ENCODE measurements at places on chromosomes 7 and 10.

DNA sequence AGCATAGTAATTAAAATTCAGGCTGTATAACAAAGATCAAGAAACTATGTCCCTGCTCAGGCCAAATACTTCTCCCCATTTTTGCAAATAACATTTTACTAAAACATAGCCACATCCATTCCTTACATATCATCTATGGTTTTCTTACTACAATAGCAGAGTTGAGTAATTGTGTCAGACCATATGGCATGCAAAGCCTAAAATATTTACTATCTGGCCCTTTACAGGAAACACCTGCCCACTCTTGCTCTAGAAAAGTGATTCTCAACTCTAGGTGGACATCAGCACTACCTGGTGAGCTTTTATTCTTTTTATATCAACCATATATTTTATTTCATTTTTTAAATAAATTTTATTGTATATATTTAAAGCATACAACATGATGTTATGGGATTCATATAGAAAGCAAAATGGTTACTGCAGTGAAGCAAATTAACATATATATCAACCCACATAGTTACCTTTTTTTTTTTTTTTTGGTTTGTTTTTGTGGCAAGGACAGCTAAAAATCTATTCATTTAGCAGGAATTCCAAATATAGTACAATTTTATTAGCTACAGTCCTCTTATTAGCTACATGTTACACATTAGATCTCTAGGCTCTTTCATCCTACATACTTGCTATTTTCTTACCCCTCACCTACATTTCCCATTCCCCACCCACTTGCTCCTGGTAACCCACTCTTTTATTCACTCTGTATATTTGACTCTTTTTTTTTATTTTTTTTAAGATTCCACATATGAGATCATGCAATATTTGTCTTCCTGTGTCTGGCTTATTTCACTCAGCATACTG lies 19.6 kb downstream of the ABI1 start:
- H3K27ac ChIP-seq, result no peak overlapping the region
- H3K4me1 ChIP-seq, result peaks cover 15% of the 10 kb centered on the region
- no peak for DNase-seq
- H3K27me3 ChIP-seq, result no peaks in the 10 kb centered on the region
- H3K36me3 ChIP-seq, result no peaks in the 10 kb centered on the region

DNA sequence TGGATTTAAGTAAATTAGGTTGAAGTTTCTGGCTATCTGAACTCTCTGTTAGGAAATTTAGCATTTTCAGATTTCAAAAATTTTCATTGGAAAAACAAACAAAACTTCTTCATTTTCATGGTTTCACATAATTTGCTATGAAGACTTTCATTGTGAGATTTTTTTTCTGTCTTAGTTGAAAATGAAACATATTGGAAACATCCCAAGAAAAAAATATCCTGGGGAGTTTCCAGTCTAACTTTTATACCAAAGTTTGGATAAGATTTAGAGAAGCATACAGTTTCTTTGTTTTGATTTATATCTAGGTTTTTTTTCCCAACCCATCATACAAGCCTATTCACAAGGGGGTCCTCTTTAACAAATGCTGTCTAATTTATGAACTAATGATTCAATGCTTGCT lies 300.5 kb upstream of the SEMA3A start:
- H3K36me3 ChIP-seq, result no peaks in the 10 kb centered on the region
- H3K27ac ChIP-seq, result no peak overlapping the region
- H3K27me3 ChIP-seq, result no peaks in the 10 kb centered on the region

GRCh38 chr7:45224832-45225231 lies 67.2 kb downstream of the RAMP3 start:
- peak; percentile 44 for DNase-seq
- H3K36me3 ChIP-seq, result peaks cover 4% of the 10 kb centered on the region
- peaks cover 5% of the 10 kb centered on the region for H3K27me3 ChIP-seq
- no peak overlapping the region for H3K27ac ChIP-seq
- H3K4me3 ChIP-seq, result no peak overlapping the region

DNA sequence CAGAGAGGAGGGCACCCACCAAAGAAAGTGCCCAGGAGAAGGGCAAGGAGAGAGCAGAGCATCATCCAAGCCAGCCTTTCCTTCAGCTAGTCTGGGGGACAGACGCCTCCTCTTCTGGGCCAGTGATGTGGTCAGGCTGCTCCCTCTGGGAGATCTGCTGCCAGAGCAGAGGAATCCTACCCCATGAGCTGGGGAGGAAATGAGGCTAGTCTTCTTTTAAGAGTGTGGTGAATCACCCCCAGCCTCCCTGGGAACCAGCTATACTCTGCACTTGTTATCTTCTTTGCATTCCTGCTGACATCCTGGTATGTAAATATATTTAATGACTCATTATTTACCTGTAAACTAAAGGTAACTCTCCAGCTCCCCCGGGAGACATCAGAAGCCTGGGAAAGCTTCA lies 41.6 kb upstream of the EPHB6 start:
- no peaks in the 10 kb centered on the region for H3K4me1 ChIP-seq
- no peak overlapping the region for H3K27ac ChIP-seq
- H3K4me3 ChIP-seq, result no peak overlapping the region
- no peak for DNase-seq
- H3K27me3 ChIP-seq, result no peaks in the 10 kb centered on the region

DNA sequence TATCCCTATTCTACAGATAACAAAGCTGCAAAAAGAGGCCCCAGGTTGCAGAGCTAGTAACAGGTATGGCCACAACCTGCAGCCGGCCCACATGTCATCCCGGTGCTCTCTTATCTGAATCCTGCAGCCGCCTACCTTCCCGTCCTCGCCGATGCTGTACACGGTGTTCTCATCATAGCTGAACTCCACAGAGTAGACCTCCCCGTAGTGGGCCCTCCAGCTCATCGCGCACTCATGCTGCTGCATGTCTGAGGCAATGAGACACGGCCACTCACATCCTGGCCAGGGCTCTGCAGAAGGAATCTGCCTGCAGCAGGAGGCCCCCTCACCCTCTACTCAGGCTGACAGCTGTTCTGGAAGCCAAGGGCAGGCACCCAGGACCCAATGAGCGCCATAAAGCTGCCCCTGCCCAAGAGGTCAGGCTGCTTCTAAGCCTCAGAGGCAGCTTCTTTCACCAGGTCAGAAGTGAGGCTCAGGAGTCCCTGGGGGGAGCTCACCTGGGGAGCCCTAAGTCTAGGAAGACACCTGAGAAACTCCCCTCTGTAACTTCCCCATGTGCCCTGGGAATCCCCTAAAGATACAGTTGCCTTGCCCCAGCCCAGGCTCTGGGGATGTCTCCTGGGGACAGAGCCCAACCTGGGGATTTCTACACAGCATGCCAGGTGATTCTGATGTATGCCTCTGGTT lies 17.9 kb upstream of the CYREN start:
- no peaks in the 10 kb centered on the region for H3K4me1 ChIP-seq
- H3K27ac ChIP-seq, result no peak overlapping the region
- H3K4me3 ChIP-seq, result no peak overlapping the region
- no peak for DNase-seq

- H3K4me1 ChIP-seq, result no peaks in the 10 kb centered on the region
- DNase-seq, result no peak
- no peaks in the 10 kb centered on the region for H3K36me3 ChIP-seq
- H3K27me3 ChIP-seq, result no peaks in the 10 kb centered on the region
Observed at GRCh38 chr10:120039046-120039445, 146.5 kb downstream of the SEC23IP start.

GRCh38 chr10:58322072-58322834 lies 12.6 kb upstream of the UBE2D1 start:
- no peaks in the 10 kb centered on the region for H3K36me3 ChIP-seq
- H3K27me3 ChIP-seq, result peaks cover 4% of the 10 kb centered on the region
- H3K27ac ChIP-seq, result no peak overlapping the region
- H3K4me1 ChIP-seq, result peaks cover 6% of the 10 kb centered on the region
- H3K4me3 ChIP-seq, result no peak overlapping the region

GRCh38 chr10:85673270-85673669 lies 693.3 kb downstream of the GRID1 start:
- H3K27me3 ChIP-seq, result peaks cover 6% of the 10 kb centered on the region
- H3K4me1 ChIP-seq, result peaks cover 2% of the 10 kb centered on the region
- H3K27ac ChIP-seq, result no peak overlapping the region
- H3K4me3 ChIP-seq, result no peak overlapping the region
- H3K36me3 ChIP-seq, result peaks cover 6% of the 10 kb centered on the region

- H3K27me3 ChIP-seq, result peaks cover 3% of the 10 kb centered on the region
- H3K36me3 ChIP-seq, result no peaks in the 10 kb centered on the region
- no peak overlapping the region for H3K27ac ChIP-seq
- H3K4me1 ChIP-seq, result peaks cover 2% of the 10 kb centered on the region
- no peak for DNase-seq
- no peak overlapping the region for H3K4me3 ChIP-seq
Observed at GRCh38 chr7:49432254-49432653, 341.2 kb upstream of the VWC2 start.
